ENCODE measurements at places on chromosomes 3 and 15. TPM values are rescaled to one million over a fixed set of nuclear protein-coding genes. Genes with fewer than 3 reads are reported as not detected.

DNA sequence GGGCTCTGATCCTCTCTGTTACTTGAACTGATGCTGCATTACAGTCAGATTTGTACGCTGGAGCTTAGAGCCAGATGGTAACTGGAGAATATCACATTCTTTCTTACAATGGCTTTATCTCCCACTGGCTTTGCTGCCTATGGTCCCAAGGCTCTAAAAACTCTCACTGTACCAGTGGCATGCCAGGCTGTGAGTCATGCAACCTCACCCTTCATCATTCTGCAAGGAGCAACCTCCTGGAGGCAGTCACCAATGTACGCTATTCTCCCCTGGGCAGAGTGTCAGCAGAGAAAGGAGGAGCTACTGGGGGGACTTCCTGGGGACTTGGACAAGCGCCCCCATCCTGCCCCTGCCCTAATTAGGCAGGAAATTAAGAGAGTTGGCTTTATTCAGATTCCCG, 97.9 kb upstream of the EIF1B start:
- no peak for DNase-seq

GRCh38 chr3:54168451-54168850, 46.1 kb downstream of the CACNA2D3 start:
- no peak for DNase-seq

Gene EIF3J
- 92.6 TPM for total RNA-seq

DNA sequence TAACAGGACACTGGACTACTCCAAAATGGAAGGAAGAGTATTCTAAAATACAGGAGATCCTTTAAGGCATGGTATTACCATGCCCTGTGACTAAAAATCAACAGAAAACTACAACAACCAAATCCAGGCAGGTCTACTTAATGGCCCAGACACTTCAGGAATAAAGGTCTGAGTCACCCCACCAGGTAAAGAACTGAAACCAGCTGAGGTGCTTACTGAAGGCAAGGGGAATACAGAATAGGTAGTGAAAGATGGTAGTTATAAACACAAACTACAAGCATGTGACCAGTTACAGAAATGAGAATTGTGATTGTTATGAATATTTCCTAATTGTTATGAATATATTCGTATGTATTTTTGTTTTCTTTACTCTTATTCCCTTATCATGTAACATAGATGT, 13.4 kb downstream of the IFT57 start:
- no peak for DNase-seq

DNA sequence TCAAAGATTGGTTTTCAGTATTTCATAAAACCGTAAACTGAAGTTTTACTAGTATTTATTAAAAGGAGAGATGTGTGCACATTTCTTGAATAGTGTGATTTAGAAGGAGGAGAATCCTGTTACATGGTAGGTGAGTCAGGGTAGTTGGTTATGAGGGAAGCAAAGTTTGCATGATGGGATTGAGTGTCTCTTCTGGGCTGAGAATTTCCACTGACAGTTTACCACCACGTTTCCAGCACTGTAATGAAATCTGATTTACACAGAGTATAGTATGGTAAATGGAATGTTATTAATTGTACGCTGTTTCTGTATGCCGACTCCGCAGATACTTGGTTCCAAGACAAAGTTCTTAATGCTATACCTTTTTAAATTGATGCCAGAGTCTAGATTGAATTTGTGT, 1.6 kb downstream of the NECTIN3 start:
- no peak for DNase-seq

DNA sequence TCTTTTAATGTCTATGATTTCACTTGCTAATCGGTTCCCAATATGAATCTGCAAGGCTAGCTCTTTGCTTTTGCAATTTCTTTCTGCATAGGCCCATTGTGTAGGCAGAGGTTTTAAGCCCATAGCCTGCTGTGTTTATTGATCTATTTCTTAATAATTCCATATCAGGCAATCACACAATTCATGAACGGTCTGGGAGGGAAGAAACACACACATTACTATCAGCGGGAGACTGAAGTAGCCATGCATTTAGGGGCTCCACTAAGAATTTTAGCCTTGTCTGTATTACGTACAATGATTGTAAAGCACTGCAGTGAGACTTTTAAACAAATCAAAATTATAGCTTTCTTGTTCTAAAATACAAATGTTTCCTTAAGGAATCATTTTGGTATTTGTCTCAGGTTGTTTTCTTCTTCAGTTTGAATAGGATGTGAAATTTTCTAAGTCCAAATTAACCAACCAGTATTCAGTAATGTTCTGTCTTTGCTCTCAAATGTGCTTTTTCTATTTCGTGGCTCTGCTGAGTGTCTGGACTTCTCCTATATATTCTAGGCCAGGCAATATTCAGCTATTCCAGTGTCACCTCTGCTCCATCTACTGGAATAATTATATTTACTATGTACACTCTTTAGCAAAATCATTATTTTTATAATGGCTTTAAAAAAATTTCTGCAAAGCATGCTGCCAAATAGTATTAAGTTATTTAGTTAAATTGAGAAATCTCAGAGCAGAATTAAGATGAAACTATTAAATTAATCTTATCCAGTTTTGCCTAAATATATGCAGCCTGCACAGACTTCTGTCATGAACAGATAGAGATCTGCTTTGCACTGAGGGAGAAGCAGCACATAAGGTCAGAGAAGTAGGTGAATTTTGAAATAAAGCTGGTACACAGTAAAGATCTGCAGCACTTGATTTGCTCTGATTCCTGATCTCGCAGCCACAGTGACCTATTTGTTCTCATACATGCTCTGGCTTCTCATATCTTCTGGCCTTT, 103.0 kb upstream of the NAALADL2 start:
- no peak for DNase-seq

- DNase-seq: no peak
Observed at GRCh38 chr3:23859012-23859743, 53.4 kb downstream of the UBE2E1 start.

Gene ERICH6
- total RNA-seq: not detected

DNA sequence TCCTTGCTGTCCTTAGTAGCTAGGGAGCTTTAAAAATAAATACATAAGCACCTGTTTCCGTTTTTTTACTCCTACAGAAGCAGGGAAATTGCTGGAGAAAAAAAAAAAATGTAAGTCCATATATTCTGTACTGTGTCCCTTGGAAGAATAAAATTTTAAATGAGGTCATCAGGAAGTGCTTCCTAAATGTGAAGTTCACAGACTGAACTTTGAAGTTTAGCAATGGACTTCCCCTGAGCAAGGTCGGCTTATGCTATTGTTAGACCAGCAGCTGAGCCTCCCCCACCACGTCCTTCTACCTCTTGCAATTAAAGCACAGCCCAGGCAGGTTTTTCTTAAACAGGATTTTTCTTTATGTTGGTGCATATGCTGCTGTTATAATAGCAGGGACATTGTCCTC, 26.3 kb downstream of the LIPC start:
- no peak for DNase-seq

DNA sequence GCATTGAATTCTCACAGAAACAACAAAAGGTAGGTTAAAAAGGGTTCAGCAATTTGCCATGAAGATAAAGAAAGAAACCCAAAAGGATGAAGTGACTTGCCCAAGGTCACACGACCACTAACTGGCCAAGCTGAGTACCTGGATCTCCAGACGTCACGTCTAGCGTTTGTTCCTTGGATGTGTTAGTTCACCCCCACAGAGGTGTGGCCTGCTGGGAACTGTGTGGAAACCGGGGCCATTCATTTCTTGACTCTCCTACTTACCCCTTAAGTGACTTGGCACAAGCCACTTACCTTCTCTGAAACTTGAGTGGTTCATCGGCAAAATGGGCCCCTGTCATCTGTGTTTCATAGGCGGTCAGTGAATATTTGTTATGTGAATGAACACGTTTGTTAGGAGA, 244.3 kb upstream of the SLCO3A1 start:
- DNase-seq: no peak

- DNase-seq: no peak
Observed at GRCh38 chr15:67303490-67304363, 49.1 kb downstream of the IQCH start.

DNA sequence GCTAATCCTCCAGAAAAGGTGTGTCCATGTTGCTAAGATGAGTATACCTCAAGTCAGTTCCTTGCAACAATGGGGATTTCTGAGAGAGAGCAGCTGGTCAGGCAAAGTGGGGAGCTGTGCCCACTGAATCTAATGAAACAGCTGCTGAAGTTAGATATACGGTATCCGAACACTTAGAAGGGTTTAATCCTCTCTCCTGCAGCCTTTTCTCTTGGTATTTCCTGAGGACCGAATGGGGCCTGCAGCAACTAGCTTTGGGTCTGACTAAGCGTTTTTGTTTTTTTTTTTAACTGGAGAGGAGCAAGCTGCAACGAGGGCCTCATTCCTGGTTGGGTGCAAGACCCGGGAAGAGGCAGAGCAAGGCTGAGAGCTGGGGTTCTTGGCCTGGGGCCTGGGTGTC, 37.6 kb upstream of the BNC1 start:
- DNase-seq: no peak

GRCh38 chr3:21691036-21691435, 60.0 kb downstream of the ZNF385D start:
- no peak for DNase-seq

Gene BCHE
- total RNA-seq: not detected

Gene BOC
- total RNA-seq: not detected

DNA sequence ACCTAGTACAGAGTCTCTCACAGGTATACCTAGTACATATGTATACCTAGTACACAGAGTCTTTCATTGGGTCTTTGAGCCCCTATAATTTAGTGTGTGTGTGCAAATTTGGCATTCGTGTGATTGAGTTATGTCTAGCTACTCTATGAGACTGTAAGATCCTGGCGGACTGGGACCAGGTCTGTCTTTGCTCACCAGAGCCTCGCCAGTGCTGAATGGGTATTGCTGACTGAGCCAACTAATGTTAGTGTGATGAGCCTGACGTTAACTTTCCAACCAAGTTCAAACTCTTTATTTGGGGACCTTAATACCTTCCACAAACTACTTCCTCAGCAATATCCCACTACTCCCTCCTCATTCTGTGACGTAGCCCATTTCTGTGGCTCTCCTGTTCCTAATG, 35.6 kb downstream of the SETMAR start:
- no peak for DNase-seq

GRCh38 chr3:25967385-25967784, 177.5 kb downstream of the OXSM start:
- DNase-seq: no peak

Gene FRMD5
- 0.24 TPM for total RNA-seq

DNA sequence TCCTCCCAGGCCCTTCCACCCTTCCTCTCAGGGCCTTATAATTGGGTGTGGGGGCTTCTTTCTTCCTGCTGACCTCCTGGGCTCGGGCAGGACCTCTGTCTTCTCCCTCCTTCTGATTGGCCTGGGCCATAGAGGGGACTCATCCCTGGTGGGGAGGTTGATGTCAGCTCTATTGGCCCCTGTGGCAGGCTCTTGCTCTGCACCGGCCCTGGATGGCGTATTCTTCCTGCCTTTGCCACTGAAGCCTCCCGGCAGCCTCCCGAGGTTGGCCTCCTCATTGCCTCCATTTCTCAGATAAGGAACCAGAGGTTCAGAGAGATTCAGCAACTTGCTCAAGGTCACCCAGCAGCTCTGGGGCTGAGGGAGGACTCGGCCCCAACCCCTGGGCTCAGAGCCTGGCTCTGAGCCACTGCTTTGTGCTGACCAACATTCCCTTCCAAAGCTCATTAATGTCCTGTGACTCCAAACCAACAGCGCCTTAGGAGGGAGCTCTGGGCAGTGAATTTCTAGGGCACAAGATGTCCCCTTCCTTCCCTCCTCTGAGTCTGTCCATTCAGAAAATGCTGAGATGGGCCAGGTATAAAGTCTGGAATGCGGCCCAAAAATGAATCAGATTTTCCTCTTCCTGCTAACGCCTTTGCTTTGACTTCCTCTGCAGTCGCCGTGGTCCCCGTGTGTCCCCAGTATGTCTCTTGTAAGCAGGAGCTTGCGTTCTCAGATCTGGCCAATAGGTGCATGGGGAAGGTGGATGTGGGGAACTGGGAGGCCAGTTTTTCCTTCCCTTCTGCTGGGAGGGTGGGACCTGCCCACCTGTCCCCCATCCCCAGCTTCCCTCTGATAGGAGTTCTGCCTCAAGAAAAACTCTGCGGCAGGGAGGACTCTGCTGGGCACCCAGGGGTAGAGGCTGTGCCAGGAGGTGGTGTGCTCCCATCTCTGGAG, 74.2 kb downstream of the HMCES start:
- DNase-seq: no peak

- DNase-seq: no peak
Observed at GRCh38 chr3:53253707-53254508, 1.9 kb downstream of the TKT start.

Gene PEX5L
- total RNA-seq: not detected

DNA sequence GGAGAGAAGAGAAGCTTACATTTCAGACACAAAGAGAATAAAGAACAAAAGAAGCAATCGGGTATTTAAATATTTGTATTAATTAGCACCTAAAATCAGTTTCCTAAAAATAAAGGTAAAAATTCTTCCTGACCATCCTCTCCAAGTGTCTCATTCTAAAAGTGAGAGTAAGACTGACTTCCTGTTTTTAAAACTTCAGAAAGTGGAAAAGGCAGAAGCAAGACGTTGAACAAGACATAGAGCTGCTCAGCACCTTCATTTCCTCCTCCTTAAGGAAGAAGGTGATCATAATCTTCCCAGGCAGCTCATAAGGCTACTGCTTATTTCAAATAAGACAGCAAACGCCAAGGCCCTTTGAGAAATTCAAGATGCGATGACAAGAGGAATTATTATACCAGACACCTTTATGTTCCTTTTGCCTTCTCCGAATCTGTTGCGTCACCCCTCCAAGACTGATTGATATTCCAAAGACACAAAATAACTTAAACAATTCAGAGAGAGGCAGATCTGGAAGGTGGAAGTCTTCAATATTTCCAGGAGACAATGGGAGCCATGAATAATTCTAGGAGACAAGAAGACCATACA, 238.8 kb upstream of the TLE3 start:
- no peak for DNase-seq

- no peak for DNase-seq
Observed at GRCh38 chr3:13023235-13023970, 49.8 kb downstream of the IQSEC1 start.

DNA sequence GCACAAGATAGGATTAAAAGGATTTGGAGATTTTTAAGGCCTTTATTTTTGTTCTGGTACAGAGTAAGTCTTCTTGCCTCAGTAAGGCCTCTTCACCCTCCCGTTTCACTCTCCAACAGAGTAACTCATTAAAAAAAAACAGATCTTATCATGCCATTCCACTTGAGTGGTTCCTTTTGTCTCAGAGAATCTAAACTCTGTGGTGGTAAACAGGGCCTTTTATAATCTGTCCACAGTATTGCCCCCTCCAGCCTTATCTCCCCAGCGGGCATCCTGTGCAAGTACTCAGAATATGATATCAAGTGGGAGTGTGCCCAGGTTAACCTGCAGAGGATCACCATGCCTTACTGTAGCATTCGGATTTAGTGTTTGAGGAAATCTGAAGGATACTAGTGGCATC, 20.3 kb upstream of the ATOSA start:
- DNase-seq: no peak

All from activated CD4-positive, alpha-beta memory T cell treated with anti-CD3 and anti-CD28 coated beads for 36 hours (primary cell).